ENCODE measurements at places on chromosomes 12 and 14.
A peak's percentile ranks its signal among the peaks of the same experiment; 100 is the strongest.

DNA sequence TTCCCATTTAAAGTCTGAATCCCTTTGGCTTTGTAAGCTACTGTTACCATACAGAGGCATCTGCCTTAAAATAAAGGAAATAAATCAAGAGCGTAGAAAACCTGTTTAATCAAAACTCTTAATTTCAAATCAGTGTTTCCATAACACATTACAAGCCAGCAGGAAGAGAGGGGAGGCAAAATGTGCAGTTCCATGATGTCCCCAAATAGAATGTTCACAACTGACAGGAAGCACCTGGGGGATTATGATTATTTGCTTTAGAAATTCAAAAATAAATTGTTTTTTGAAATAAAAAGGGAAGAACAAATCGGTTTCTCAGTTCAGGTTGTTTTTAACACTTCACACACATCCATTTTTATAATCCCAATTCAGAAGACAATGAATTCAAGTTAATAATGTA is 21.4 kb downstream of the SOCS2 start:
- peaks cover 57% of the 10 kb centered on the region for H3K27me3 ChIP-seq
- no peak overlapping the region for H3K4me3 ChIP-seq
- H3K27ac ChIP-seq, result no peak overlapping the region
- DNase-seq, result no peak
- H3K4me1 ChIP-seq, result peaks cover 7% of the 10 kb centered on the region

GRCh38 chr14:35952584-35952983 is 126.4 kb downstream of the BRMS1L start:
- no peak for DNase-seq
- H3K4me3 ChIP-seq, result no peak overlapping the region
- H3K36me3 ChIP-seq, result no peaks in the 10 kb centered on the region
- H3K4me1 ChIP-seq, result no peaks in the 10 kb centered on the region
- no peaks in the 10 kb centered on the region for H3K27me3 ChIP-seq

DNA sequence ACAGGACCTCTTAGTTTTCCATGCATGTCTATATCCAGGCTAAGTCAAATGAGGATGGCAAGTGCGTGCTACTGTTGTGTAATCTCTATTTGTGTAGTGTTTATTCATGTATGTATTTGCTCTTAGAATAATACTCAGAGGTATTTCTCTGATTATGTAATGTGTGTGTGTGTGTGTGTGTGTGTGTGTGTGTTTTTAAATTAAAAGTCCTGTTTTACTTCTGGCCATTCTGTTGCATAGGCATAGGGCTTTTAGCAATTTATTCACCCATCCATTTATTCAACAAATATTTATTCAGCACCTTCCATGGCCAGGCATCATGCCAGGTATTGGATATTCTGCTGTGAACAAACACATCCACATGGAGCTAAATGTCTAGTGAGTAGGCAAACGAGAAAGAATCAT is 63.5 kb downstream of the PELI2 start:
- no peak overlapping the region for H3K4me3 ChIP-seq
- no peaks in the 10 kb centered on the region for H3K4me1 ChIP-seq
- H3K36me3 ChIP-seq, result peaks cover 11% of the 10 kb centered on the region
- H3K27ac ChIP-seq, result no peak overlapping the region
- H3K27me3 ChIP-seq, result no peaks in the 10 kb centered on the region

DNA sequence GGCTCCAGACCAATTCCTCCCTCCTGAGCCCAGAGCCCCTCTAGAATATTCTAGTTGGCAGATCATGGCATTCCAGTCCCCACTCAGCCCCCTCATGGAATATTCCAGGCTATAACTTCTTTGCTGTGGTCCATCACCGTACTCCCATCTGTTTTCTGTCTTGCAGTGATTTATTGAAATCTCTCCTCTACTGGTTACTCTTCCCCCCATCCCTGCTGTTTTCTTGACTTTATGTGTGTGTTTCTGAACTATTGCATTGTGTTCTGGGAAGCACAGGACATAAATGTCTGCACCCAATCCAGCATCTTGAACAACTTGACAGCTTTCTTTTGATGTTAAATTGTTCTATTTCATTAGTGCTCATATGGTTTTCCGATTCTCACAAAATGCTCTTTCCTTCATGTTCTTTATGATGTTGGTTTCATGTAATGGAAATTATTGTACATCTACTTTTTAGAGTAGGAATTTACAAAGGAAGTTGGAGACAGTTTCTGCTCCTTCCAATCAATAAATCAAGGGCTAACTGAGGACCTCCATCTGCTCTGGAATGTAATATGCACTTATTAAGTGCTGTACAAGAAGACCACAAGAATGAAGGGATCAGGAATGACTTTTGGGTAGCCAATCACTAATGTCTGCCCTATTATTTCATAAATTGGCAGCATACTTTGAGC is 26.3 kb downstream of the PDE6H start:
- H3K27me3 ChIP-seq, result peaks cover 7% of the 10 kb centered on the region
- H3K4me3 ChIP-seq, result no peak overlapping the region

DNA sequence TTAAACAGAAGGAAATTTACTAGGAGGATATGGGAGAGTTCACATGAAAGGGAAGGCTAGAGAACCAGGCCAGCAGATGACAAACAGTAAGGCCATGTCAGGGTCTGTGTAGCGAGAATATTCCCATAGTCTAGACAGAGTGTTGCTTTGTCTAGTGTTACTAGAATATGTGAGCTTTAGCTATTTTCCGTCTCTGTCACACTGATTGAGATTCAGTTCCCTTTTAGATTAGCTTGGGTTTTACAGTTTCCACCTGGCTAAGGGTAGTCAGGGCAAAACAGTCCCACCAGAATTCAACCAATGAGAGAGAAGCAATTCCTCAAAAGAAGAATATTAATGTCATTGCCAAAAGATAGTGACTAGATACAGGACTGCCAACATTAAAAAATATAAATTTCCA is 82.8 kb upstream of the MDM1 start:
- H3K27ac ChIP-seq, result no peak overlapping the region
- H3K27me3 ChIP-seq, result no peaks in the 10 kb centered on the region
- H3K36me3 ChIP-seq, result no peaks in the 10 kb centered on the region
- no peak for DNase-seq
- H3K4me1 ChIP-seq, result peaks cover 9% of the 10 kb centered on the region
- no peak overlapping the region for H3K4me3 ChIP-seq

DNA sequence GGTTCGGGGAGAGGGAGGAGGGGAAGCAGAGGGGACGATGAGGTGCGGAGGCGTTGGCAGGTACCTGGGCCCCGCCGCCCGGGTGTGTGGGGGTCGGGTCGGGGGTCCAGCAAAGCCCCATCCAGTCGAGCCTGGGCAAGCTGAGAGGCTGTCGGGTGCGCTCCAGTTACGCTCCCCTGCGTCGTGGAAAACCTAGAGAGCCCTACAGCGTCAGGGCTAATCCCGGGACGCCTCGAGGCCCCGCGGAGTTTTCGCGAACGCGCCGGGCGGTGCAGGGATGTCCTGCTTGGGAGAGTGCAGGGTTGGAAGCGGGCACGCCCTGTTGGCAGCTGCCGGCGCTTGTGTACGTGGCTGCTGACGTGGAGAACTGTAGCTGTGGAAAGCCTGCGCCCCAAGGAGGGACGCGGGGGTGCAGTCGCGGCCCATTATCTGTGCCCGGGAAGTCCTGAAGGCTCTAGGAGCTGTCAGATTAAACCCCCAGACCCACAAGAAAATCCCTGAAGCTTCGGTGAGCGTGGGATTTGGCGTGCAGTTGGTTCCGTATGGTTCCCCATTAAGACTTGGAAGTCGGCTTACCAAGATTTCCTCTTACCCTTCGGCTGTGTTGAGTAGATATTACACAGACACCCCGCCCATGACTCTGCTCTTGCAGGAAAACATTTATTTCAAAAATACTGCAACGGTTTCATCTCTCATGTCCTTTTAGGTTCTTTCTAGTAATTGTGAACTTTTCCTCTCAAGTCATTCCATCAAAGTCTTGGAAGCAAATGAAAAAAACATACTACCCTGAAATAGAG is 11.3 kb upstream of the SLC38A2 start:
- H3K36me3 ChIP-seq, result peaks cover 4% of the 10 kb centered on the region
- peak overlapping the region; percentile 74 for H3K4me3 ChIP-seq
- H3K4me1 ChIP-seq, result peaks cover 40% of the 10 kb centered on the region
- peak; percentile 88 for DNase-seq

GRCh38 chr14:103111232-103111868 is 11.9 kb upstream of the TNFAIP2 start:
- no peaks in the 10 kb centered on the region for H3K27me3 ChIP-seq
- H3K4me3 ChIP-seq, result no peak overlapping the region

DNA sequence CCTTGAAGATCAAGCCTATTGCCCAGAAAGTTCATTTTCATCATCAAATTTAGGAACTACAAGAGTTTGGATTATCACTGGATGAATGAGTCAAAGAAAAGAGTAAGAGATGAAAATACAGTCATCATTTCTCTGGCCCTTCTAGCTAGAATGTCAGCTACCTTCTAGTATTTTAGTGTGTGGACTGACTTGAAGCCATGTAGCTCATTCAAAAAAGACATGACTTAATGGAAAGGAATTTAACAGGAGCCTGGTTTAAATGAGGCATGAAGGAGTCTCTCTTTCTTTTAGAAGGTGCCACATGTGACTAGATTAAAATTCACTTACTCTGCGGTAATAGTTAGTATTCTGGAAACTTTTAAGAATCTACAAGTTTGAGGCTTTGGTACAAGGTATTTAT is 7.1 kb downstream of the PTHLH start:
- no peak overlapping the region for H3K4me3 ChIP-seq
- peaks cover 17% of the 10 kb centered on the region for H3K4me1 ChIP-seq
- H3K36me3 ChIP-seq, result no peaks in the 10 kb centered on the region
- peaks cover 63% of the 10 kb centered on the region for H3K27me3 ChIP-seq

GRCh38 chr12:39966721-39967120 is 139.2 kb downstream of the SLC2A13 start:
- H3K36me3 ChIP-seq, result no peaks in the 10 kb centered on the region
- H3K27me3 ChIP-seq, result no peaks in the 10 kb centered on the region
- DNase-seq, result no peak
- no peak overlapping the region for H3K27ac ChIP-seq
- H3K4me3 ChIP-seq, result no peak overlapping the region

- no peak overlapping the region for H3K4me3 ChIP-seq
- H3K27ac ChIP-seq, result no peak overlapping the region
- no peaks in the 10 kb centered on the region for H3K4me1 ChIP-seq
- peak; percentile 62 for DNase-seq
Measured at GRCh38 chr12:71746974-71747611, 7.6 kb upstream of the RAB21 start.

GRCh38 chr14:36394593-36394992 is 74.2 kb upstream of the MBIP start:
- no peak overlapping the region for H3K27ac ChIP-seq
- peaks cover 7% of the 10 kb centered on the region for H3K27me3 ChIP-seq
- no peak for DNase-seq
- H3K4me1 ChIP-seq, result no peaks in the 10 kb centered on the region
- H3K36me3 ChIP-seq, result no peaks in the 10 kb centered on the region

GRCh38 chr14:91005716-91006115 is 54.7 kb downstream of the RPS6KA5 start:
- H3K4me1 ChIP-seq, result peaks cover 37% of the 10 kb centered on the region
- no peak overlapping the region for H3K4me3 ChIP-seq
- no peak for DNase-seq
- no peaks in the 10 kb centered on the region for H3K36me3 ChIP-seq
- no peaks in the 10 kb centered on the region for H3K27me3 ChIP-seq

DNA sequence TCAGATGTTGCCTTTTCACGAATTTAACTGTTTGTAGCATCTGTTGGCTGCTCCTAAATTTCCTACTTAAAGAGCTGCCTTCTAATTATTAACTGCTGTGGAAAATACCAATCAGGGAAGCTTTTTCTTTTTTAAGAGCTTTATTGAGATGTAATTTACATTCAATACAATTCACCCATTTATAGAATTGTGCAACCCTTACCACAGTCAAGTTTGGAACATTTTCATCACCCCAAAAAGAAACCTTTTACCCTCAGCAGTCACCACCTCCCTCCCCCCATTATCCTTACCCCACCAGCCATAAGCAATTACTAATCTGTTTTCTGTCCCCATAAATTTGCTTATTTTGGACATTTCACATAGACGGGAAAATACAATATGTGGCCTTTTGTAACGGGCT is 1.4 kb downstream of the PCNX4 start:
- H3K4me3 ChIP-seq, result peak overlapping the region; percentile 91
- no peaks in the 10 kb centered on the region for H3K27me3 ChIP-seq
- DNase-seq, result no peak
- H3K4me1 ChIP-seq, result peaks cover 37% of the 10 kb centered on the region

GRCh38 chr12:124379938-124380754 is 85.3 kb downstream of the RFLNA start:
- H3K27ac ChIP-seq, result no peak overlapping the region
- no peaks in the 10 kb centered on the region for H3K27me3 ChIP-seq
- no peak overlapping the region for H3K4me3 ChIP-seq
- no peaks in the 10 kb centered on the region for H3K4me1 ChIP-seq
- peaks cover 7% of the 10 kb centered on the region for H3K36me3 ChIP-seq

DNA sequence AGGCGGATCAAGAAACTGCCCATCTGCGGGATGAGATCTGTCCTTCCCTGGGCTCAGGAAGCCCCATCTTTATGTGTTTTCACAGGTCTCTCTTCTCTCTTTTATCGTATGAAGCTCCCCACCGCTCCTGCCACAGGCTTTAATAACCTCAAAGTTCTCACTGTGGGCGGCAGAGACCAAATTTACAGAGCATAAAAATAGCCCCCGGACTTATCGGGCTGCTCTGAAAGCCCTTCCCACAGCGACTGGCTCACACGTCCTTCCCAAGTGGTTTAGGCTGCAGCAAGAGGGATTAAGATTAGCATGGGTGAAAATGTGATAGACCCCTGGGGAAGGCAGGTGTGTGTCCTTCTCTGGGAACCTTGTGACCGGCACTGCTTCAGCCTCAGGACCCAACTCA is 47.8 kb downstream of the TESC start:
- H3K4me3 ChIP-seq, result no peak overlapping the region
- no peak for DNase-seq
- no peaks in the 10 kb centered on the region for H3K4me1 ChIP-seq
- no peaks in the 10 kb centered on the region for H3K36me3 ChIP-seq

- H3K4me3 ChIP-seq, result no peak overlapping the region
- peaks cover 7% of the 10 kb centered on the region for H3K36me3 ChIP-seq
- H3K4me1 ChIP-seq, result peaks cover 2% of the 10 kb centered on the region
- H3K27ac ChIP-seq, result no peak overlapping the region
- DNase-seq, result peak; percentile 58
Measured at GRCh38 chr12:124399622-124400021, 104.7 kb downstream of the RFLNA start.

DNA sequence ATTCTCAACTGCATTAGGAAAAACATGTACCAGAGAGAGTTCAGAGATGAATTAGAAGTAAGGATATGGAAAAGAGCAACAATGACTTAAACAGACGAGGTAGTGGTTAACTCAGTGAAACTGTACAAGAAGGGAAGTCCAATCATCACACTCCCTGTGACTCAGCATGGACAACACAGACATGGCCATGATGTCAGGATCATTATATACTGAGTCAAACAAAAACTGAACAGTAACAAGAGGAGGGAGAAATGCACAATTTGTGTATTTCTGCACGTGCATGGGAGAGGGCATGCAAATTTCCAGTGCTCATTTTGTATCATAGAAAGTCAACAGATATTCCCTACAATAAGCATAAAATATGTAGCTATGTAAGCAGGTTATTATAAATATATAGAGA is 1037.8 kb downstream of the BCL11B start:
- H3K27me3 ChIP-seq, result no peaks in the 10 kb centered on the region
- H3K4me1 ChIP-seq, result peaks cover 76% of the 10 kb centered on the region
- peaks cover 19% of the 10 kb centered on the region for H3K36me3 ChIP-seq
- DNase-seq, result peak; percentile 69
- H3K4me3 ChIP-seq, result no peak overlapping the region
